Testis (tissue), 5 donors: ENCODE measurements at places on chromosomes 2 and 18. TPM values are rescaled to one million over a fixed set of nuclear protein-coding genes. Genes with fewer than 3 reads are reported as not detected.

DNA sequence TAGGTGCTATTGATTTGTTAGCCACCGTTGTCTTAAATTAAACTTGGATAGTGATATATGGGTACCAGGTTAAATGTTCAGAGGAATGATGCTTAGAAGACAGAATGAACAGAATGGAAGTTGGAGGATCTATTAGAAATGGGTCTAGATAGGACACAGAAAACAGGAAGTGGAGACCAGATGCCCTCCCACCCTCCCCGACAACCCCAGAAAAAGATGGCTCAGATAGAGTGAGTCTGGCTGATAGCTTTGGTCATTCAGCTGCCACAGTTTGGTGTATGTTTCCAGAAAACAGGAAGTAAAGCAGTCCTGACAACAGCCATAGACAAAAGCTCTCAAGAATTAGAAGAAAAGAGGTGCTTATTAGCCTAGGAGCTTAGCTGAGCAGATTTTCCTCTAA, 71.5 kb upstream of the DSG1 start:
- DNase-seq: no peak

The VIT gene
- total RNA-seq: 9.4 TPM

DNA sequence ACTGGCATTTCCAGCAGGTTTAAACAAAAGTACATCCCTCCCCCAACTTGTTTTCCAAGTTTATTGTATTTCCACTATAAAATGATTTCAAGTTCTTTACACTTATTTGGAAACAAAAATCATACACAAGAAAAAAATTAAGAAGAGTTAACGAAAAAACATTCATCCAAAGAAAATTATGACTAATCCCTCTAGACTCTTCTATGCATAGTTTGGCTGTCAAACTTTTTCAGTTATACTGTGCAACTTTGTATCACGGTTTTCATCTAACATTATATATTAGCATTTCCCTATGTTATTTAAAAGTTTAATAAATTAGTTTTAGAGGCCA, 627 bp downstream of the WDCP start:
- DNase-seq: no peak

The SKOR2 gene
- total RNA-seq: 0.43 TPM

The SPDYA gene
- 40.9 TPM for total RNA-seq

DNA sequence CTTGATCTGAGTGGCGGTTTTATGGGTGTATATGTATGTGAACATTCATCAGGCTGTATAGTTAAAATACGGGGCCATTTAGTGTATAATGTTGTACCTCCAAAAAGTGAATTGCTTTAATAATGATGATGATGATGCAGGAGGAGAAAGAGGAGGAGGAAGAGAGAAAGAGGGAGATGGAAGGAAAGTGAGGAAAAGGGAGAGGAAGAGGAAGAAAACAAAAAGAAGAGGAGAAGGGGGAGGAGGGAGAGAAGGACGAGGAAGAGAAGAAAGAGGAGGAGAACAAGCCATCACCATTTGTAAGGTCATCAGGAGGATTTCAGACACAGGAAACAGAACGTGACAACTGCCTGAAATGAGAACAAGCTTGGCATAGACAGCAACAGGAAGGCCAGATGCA, 168.4 kb upstream of the NCKAP5 start:
- DNase-seq: no peak

GRCh38 chr2:217711188-217711587, 291.6 kb downstream of the TNS1 start:
- DNase-seq: no peak

DNA sequence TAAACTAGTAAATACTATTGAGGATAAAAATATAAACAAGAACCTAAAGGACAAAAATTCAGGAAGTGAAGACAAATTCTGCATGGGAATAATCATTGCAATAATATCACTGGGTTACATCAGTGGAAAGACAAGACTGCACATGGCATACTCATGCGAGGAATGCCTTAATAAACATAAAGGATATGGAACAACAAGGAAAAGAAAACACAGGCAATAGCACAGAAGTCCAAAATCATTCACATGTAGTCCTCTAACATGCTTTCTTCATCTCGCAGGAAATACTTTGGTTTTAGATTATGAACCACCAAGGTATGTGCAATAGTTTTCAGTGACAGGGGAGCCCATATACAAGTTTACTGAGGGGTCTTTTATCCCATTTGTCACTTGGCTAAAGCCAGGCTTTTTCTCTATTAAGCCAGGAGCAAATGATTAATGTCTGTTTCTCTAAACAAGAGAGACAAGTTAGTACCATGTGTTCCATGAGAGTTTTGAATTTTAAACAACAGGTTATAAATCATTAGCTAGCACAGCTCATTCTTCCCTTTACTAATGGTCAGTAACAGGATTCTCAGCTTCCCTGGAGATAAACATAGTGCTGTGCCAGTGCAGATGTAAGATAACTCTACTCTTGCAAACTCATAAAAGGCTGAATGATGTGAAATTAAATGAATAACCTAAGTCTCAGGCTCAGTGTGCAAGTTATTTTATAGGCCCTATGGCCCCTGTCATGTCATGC, 353.6 kb upstream of the FSIP2 start:
- no peak for DNase-seq

- no peak for DNase-seq
These were observed 64.6 kb upstream of the CNGA3 start for GRCh38 chr2:98281607-98282006.

DNA sequence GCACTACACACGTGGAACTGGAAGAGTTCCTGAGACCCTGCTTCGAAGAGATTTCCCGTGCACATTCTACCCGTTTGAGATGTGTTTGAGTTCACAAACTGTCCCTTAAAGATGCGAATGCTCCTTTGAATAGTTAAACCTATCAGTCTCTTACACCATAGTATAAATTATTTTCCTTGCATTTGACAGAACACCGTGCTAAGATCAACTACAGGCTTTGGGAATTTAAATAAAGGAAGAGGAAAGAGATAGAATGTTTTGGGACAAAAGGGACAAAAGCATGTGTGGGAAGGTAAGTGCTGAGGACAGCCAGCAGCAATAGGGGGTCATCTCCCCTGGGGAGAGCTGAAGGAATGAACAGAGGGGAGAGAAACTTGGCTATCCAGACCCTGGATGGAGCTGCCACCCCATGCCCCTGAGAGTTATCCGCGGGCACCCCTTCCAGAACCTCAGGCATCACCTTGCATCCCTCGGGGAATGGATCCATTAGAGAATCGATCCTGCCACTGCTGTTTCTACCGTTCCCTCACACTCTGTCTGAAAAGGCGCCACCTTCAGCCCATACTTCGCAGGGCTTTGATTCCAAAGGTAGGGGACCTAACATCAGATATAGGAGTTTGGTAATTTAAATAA, 888 bp upstream of the ADCY3 start:
- no peak for DNase-seq

- peak; percentile 51 for DNase-seq
These were observed 2.4 kb downstream of the FIGN start for GRCh38 chr2:163733301-163733938.

The ELOA2 gene
- total RNA-seq: 8.4 TPM

GRCh38 chr2:196468394-196468793, 171.1 kb upstream of the CCDC150 start:
- no peak for DNase-seq
